Breast epithelium (tissue), 4 donors: ENCODE measurements at places on chromosomes 6 and 20. TPM values are rescaled to one million over a fixed set of nuclear protein-coding genes. Genes with fewer than 3 reads are reported as not detected.

- peaks cover 3% of the 10 kb centered on the region for H3K4me1 ChIP-seq
- H3K27me3 ChIP-seq, result no peaks in the 10 kb centered on the region
- no peak overlapping the region for H3K4me3 ChIP-seq
- no peak for DNase-seq
Measured at GRCh38 chr20:41057999-41058673, 29.5 kb downstream of the TOP1 start.

- H3K4me1 ChIP-seq, result no peaks in the 10 kb centered on the region
- H3K4me3 ChIP-seq, result no peak overlapping the region
- H3K36me3 ChIP-seq, result no peaks in the 10 kb centered on the region
- H3K27me3 ChIP-seq, result no peaks in the 10 kb centered on the region
- no peak for DNase-seq
Measured at GRCh38 chr20:51930775-51931174, 128.5 kb upstream of the SALL4 start.

GRCh38 chr6:118685823-118686449, 34.5 kb upstream of the CEP85L start:
- H3K27ac ChIP-seq, result no peak overlapping the region
- no peaks in the 10 kb centered on the region for H3K4me1 ChIP-seq
- no peaks in the 10 kb centered on the region for H3K27me3 ChIP-seq
- DNase-seq, result no peak
- no peaks in the 10 kb centered on the region for H3K36me3 ChIP-seq
- no peak overlapping the region for H3K4me3 ChIP-seq

- no peaks in the 10 kb centered on the region for H3K27me3 ChIP-seq
- H3K36me3 ChIP-seq, result no peaks in the 10 kb centered on the region
- DNase-seq, result no peak
- H3K4me3 ChIP-seq, result no peak overlapping the region
Measured at GRCh38 chr6:125512621-125513020, 210.9 kb upstream of the HDDC2 start.

GRCh38 chr6:142592876-142593275, 291.1 kb downstream of the ADGRG6 start:
- no peak for DNase-seq
- no peak overlapping the region for H3K4me3 ChIP-seq
- H3K27me3 ChIP-seq, result no peaks in the 10 kb centered on the region
- no peaks in the 10 kb centered on the region for H3K4me1 ChIP-seq

DNA sequence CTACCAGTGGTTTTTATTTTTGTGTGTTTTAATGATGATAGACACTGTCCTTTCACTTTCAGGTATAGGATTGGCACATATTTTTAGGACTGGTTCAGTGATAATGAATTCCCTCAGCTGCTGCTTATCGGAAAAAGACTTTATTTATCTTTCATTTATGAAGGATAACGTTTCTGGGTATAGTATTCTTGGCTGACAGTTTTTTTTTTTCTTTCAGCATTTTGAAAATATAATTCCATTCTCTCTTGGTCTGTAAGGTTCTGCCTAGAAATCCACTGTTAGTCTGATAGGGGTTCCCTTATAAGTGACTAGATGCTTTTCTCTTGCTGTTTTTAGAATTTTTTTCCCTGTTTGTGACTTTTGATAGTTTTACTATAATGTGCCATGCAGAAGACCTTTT, 313.1 kb downstream of the TENT5A start:
- no peak for DNase-seq
- no peaks in the 10 kb centered on the region for H3K27me3 ChIP-seq
- no peak overlapping the region for H3K4me3 ChIP-seq
- H3K27ac ChIP-seq, result no peak overlapping the region
- no peaks in the 10 kb centered on the region for H3K36me3 ChIP-seq

DNA sequence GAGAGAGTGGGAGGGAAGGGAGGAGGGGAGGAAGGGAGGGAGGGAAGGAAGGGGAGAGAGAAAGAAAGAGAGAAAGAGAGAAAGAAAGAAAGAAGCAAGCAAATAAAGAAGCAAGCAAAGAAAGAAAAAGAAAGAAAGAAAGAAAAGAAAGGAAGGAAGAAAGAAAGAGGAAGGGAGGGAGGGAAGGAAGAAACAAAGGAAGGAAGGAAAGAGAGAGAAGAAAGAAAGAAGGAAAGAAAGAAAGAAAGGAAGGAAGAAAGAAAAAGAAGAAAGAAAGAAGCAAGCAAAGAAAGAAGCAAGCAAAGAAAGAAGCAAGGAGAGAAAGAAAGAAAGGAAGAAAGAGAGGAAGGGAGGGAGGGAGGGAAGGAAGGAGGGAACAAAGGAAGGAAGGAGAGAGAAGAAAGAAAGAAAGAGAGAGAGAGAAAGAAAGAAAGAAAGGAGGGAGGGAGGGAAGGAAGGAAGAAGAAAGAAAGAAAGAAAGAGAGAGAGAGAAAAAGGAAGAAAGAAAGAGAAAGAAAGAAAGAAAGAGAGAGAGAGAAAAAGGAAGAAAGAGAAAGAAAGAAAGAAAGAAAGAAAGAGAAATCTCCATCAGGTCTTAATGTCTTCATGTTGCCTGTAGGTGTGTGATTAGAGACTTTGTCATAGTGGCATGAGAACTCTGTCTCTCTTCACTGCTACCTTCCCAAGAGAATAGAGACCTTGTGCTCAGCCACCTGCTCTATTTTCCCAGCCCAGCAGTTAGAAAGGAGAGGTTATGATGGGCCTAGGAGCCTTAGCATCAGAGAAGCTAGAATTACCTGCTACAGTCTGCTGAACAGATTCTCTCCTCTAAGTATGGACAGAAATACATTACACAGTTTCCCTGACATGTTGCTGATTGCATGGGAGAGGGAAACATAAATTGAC, 5.0 kb downstream of the SEMG1 start:
- H3K27ac ChIP-seq, result no peak overlapping the region
- no peak overlapping the region for H3K4me3 ChIP-seq
- no peak for DNase-seq
- H3K27me3 ChIP-seq, result no peaks in the 10 kb centered on the region
- no peaks in the 10 kb centered on the region for H3K4me1 ChIP-seq
- H3K36me3 ChIP-seq, result no peaks in the 10 kb centered on the region

DNA sequence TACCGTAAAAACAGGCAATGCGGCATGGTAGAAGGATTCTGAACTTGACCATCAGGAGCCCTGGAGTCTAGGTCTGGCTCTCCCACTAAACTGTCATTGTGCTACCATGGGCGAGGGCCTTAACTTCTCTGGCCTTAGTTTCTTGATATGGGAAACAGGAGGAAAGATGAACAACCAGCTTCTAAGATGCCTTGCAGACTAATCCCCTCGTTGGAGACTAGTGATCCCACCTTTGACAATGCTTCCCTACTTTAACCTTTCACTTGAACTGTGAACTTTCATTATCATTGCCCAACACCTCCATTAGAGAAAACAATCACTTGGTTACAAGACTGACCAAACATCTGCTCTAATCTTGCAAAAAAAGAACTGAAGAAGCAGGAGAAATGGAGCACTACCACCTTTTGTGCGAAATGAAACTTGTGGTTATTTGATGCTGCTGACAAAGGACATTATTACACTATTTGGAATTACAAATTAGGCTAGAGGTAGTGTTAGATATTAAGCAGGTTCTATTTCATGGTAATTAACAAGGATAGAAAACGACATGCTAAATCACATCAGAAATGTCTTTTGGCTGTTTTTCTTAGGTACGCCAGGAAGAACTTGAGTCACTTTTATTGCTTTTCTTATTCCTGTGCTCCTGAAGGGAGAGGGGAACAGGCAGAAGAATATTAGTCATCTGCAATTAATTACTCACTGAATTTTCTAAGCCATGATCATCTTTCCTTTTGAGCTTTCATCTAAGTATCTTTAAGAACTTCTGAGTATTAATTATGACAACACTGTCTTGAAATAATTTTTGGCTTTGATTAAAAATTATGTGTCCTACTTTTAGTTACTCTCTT, 39.1 kb upstream of the ARHGAP18 start:
- no peaks in the 10 kb centered on the region for H3K36me3 ChIP-seq
- no peak overlapping the region for H3K4me3 ChIP-seq
- H3K27me3 ChIP-seq, result no peaks in the 10 kb centered on the region
- DNase-seq, result no peak
- peak overlapping the region; percentile 23 for H3K27ac ChIP-seq

DNA sequence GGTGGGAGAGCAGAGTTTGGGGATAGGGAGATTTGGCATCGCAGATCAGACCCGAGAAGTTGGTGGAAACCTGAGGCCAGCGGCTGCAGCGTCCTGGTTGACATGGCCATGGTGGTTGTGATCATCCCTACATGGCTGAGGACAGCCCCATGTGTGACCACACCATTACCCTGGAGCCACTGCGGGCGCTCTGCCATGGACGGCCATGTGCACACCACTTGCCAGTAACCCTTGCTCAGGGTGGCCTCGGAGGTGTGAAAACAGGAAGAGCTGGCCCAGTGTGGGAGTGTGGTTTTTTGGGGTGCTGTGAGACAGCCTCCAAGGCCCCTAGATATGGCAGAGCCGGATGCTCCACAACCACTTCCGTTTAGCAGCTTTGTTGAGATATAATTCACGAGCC, 64.4 kb downstream of the TMEM242 start:
- no peak overlapping the region for H3K4me3 ChIP-seq
- DNase-seq, result no peak
- H3K36me3 ChIP-seq, result no peaks in the 10 kb centered on the region

DNA sequence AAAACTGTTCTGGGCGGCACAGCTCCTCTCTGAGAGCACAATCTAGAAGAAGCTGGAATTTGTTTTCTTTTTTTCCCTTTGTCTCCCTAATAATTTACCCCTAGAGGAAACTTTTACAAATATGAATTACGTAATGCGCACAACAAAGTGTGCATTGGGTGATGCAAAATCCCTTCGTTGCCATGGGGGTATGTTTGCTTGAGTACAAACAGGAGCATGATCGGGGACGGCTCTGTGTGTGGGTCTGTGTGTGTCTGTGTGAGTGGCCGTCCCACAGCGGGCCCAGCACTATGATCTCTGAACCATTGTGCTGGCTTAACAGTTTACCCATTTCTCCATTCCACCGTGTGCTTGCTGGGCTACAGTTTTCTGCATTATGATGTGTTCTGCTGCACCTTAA, 278.2 kb downstream of the CDC5L start:
- H3K4me1 ChIP-seq, result peaks cover 10% of the 10 kb centered on the region
- no peak overlapping the region for H3K4me3 ChIP-seq
- no peak overlapping the region for H3K27ac ChIP-seq
- no peaks in the 10 kb centered on the region for H3K27me3 ChIP-seq

DNA sequence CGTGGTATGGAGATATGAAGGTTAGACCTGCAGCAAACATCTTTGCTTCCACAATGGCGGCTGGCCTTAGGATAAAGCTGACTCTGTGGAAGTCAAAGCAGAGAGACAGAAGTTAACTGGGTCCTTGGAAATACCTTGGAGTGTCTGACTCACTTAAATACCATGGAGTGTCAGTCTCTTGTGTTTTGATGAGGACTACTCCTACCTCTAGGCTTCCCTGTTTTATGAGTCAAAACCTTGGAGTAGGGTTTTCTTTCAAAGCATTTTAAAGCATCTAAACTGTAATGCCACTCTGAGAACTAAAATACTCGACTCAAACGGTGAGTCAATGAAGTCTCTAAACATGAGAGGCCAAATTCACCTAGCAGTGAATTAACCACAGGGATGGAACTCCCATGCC, 329.1 kb downstream of the SAMD5 start:
- no peaks in the 10 kb centered on the region for H3K36me3 ChIP-seq
- no peak for DNase-seq
- no peak overlapping the region for H3K4me3 ChIP-seq
- H3K27me3 ChIP-seq, result no peaks in the 10 kb centered on the region

DNA sequence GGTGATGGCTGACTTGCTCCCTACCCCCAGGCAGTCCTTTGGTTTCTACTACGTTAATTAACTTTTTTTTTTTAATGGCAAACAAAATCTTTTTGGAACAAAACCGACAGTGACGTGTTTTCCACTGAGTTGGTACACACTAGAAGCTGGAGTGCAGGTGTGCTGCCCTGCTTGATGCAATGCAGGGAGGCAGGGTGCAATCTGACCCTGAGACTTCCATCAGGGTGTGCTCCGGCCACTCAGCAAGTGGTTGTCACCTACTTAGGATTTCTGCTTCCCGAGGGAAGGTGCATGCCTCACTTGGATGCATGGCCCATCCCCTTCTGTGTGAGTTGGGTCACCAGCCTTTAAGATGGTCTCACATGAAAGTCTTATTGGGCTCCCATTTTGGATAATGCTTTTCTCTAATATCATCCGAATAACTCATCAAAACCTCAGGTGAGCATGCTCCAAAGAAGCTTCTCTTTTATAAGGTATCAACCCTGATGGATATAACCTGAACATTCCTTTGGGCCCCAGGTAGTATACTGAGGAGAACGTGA, 14.0 kb downstream of the RREB1 start:
- no peaks in the 10 kb centered on the region for H3K4me1 ChIP-seq
- DNase-seq, result no peak
- no peaks in the 10 kb centered on the region for H3K27me3 ChIP-seq
- no peak overlapping the region for H3K4me3 ChIP-seq
- H3K36me3 ChIP-seq, result no peaks in the 10 kb centered on the region
- peak overlapping the region; percentile 43 for H3K27ac ChIP-seq

DNA sequence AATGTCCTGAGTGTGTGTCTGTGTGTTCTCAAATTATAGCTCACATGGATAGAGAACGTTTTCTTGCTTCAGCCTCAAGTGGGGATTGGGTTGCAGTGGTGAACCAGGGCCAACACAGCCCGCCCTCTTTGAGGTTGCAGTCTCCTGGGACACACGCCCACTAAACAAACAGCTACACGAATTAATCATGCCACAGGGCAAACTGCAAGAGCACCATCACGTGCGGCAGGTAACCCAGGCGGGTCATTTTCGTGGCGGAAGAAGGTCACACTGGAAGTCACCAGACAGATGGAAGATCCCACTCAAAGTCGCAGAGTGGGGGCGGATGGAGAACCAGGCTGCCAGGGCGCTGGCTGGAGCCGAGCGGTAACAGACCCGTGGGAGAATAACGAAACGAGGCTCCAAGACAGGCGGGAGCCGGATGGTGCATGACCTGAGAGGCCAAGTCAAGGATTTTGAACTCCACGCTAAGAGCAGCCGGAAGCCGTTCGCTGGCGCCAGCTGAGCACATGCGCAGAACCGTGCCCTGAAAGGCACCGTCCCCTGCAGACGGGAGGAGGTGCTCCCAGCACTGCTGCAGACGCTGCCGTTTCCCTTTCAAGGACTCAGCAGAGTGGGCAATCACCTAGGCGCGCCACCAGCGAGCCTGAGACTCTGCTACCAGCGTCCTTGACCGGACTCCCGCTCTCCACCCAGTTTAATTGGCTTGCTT, 10.7 kb downstream of the DLL1 start:
- H3K4me3 ChIP-seq, result peak overlapping the region; percentile 44
- no peaks in the 10 kb centered on the region for H3K4me1 ChIP-seq
- peak overlapping the region; percentile 36 for H3K27ac ChIP-seq
- no peaks in the 10 kb centered on the region for H3K27me3 ChIP-seq
- no peak for DNase-seq
- no peaks in the 10 kb centered on the region for H3K36me3 ChIP-seq

Gene SLC35D3
- total RNA-seq, result not detected

Gene PHACTR3
- total RNA-seq, result 0.33 TPM

Gene RIPOR3
- total RNA-seq, result 4.5 TPM

Gene RPL7L1
- 90.1 TPM for total RNA-seq

Gene OR5V1
- total RNA-seq, result not detected

Gene ELOVL4
- 1.9 TPM for total RNA-seq

Gene SNAP25
- total RNA-seq, result 1.6 TPM

Gene METTL24
- total RNA-seq, result 6.6 TPM

Gene RALGAPB
- 58.0 TPM for total RNA-seq

Gene TMEM181
- 17.0 TPM for total RNA-seq

Gene LGSN
- not detected for total RNA-seq
